Activated CD4-positive, alpha-beta T cell treated with anti-CD3 and anti-CD28 coated beads, Interleukin-10, Interleukin-2, amounts not matched to agents 100 ng/mL and 50 ng/mL, durations not matched to agents 16 hours and 8 hours (primary cell): ENCODE measurements at places on chromosomes 4 and X.

- DNase-seq, result no peak
Measured at GRCh38 chr4:182717788-182718583, 199.2 kb downstream of the DCTD start.

DNA sequence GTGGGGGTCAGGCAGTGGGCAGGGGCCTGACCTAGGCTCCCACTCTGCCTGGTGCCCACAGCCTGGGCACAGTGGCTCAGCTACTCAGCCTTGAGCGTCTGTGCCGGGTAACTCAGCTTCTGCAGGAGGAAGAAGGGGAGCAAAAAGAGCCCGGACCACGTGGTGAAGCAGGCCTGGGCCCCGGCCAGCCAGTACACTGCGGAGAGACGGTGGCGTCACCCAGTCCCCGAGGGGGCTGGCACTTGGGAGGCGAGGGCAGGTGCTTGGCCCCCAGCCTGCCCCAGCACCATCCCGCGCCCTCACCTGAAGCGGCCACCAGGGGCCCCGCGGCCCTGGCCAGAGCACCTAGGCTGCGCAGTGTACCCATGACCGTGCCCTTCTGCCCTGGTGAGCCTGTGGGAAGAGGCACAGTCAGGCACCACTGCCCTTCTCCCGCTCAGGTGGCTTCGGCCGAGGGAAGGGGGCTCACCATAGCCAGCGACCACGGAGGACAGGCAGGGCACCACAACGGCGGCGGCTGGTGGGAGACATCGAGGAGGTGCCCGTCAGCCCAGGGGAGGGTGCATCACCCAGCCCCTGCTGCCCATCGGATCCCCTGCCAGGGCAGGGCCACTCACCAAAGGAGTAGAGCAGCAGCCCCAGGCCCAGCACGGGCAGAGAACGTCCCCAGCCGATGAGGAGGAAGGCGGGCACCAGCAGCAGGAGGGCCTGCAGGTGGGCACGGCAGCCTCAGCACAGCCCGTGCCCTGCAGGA lies 32.3 kb downstream of the NOP14 start:
- no peak for DNase-seq

- DNase-seq, result peak; percentile 76
Measured at GRCh38 chrX:70508296-70508911, 63.8 kb downstream of the DLG3 start.

- DNase-seq, result no peak
Measured at GRCh38 chrX:111182997-111183396, 87.0 kb downstream of the PAK3 start.

DNA sequence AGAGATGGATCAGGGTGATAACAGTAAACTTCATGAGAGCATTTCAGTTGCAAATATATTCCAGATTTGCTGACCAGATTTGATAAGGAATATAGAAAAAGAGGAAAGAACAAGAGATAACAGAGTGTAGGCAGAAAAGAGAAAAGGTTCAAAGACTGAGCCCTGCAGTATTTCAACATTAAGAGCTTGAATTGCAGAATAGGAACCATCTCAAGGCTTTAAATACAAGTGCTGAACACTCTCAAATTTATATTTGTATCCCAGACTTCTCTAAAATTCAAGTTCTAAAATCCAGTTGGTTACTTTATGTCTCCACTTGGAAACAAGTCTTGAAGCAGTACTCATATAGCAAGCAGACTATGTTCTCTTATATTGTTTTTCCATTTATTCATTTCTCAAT lies 9.7 kb upstream of the MYOZ2 start:
- DNase-seq, result no peak

DNA sequence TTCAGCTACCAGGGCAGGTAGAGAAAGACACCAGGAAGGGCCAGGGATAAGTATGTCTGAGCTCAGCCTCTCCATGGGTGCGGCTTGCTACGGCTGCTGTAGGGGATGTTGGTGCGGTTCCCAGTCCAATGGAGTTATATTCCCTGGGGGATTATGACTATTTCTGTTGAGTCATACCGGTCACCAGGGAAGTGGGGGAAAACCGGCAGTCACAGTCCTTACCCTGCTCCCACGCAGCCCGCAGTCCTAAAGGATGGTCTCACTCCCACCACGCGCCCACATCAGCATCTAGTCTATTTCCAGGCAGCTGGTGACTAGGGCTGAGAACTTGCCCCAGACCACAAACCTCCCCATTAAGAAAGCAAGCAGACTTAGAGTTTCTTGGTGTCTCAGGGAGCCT lies 191.6 kb downstream of the VEGFC start:
- no peak for DNase-seq

- no peak for DNase-seq
Measured at GRCh38 chr4:94516999-94517398, 65.3 kb downstream of the PDLIM5 start.

GRCh38 chr4:157739242-157739641 lies 433.6 kb downstream of the GASK1B start:
- no peak for DNase-seq

DNA sequence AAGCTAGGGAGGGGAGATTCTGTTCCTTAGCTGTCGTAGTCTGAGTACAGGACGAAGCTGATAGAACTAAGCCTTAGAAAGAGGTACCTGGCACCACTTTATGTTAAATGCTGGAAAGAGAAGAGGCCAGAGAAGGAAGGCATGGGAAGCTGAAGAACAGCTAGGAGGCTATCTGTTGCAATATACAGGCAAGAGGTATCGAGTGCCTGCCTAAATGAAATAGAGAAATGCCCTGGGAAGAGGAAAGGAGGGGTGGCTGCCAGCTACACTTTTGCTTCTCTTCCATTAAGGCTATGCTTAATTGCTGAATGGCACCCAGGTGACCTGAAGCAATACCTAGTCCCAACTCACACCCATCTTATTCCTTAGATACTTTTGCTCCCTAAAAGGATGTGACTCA lies 380.4 kb upstream of the FGF13 start:
- no peak for DNase-seq

- DNase-seq, result no peak
Measured at GRCh38 chrX:150334981-150335380, 28.1 kb upstream of the MAMLD1 start.

GRCh38 chr4:152107736-152108500 lies 347.1 kb upstream of the GATB start:
- DNase-seq, result no peak

DNA sequence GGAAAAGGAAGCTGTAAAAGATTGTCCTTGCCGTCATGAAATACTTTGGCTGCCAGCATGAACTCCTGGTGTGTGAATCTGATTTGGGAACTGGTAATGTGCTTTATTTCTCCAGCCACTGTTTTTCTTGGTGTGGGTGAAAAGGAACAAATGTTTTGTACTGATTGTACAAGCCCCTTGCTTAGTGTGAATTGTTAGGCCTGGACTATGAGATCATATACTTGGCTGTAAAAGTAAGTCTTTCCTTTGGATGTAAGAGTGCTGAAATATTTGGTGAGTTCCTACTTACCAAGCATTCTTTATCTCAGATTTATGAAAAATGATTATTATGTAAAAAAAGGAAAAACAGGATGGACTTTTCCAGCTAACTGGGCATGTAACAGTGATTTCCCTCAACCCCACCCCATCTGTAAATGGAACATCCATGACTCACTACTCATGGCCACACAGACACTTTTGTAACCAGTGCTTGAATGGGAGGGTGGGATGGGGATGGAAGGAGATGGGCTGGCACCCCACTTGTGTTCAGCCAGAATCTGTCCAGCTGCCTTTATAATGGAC lies 6.3 kb downstream of the FNIP2 start:
- DNase-seq, result no peak

- no peak for DNase-seq
Measured at GRCh38 chr4:168264903-168265302, 53.6 kb downstream of the DDX60 start.

GRCh38 chr4:55793479-55793878 lies 26.1 kb upstream of the EXOC1L start:
- DNase-seq, result no peak

DNA sequence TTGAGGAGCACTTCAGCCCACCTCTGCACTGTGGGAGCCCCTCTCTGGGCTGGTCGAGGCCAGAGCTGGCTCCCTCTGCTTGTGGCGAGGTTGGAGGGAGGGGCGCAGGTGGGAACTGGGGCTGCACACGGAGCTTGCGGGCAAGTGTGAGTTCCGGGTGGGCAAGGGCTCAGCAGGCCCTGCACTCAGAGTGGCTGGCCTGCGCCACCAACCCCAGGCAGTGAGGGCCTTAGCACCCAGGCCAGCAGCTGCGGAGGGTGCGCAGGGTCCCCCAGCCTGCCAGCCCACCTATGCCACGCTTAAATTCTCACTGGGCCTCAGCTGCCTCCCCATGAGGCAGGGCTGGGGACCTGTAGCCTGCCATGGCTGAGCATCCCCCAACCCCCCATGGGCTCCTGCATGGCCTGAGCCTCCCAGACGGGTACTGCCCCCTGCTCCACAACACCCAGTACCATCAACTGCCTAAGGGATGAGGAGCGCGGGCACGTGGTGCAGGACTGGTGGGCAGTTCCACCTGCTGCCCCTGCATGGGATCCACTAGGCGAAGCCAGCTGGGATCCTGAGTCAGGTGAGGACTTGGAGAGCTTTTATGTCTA lies 110.9 kb downstream of the SLC39A8 start:
- no peak for DNase-seq

DNA sequence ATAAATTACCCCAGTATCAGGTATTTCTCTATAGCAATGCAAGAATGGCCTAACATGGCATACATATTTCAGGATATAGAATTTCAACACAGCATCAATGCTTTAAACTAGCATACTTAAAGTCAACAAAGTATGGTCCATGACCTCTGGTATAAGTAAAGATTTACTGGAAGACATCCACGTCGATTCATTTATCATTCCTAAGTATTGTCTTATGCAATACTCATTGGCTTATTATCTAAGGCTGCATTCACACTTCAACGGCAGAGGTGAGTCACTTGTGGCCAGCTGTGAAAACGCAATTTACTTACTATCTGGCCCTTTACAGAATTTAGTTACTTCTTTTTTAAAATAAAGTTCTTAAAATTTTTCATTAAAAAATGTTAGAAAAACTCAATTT lies 42.6 kb downstream of the ADGRA3 start:
- DNase-seq, result no peak

DNA sequence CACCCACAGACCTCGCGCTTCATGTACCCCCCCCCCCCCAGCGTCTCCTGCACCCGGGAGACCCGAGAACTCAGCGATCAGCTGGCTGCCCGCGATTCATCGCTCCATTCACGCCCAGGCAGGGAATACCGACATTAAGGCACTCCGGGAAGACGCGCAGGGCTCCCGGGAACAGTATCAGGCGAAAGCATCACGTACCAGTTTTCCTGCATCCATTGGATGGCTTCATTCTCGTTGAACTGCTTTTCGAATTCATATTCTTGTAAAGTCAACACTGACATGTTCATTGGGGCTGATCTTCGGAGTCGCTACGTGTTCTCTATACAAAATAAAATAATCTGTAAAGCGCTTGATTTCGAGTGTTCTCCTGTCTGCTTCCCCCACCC lies 373 bp downstream of the ELOVL6 start:
- no peak for DNase-seq

DNA sequence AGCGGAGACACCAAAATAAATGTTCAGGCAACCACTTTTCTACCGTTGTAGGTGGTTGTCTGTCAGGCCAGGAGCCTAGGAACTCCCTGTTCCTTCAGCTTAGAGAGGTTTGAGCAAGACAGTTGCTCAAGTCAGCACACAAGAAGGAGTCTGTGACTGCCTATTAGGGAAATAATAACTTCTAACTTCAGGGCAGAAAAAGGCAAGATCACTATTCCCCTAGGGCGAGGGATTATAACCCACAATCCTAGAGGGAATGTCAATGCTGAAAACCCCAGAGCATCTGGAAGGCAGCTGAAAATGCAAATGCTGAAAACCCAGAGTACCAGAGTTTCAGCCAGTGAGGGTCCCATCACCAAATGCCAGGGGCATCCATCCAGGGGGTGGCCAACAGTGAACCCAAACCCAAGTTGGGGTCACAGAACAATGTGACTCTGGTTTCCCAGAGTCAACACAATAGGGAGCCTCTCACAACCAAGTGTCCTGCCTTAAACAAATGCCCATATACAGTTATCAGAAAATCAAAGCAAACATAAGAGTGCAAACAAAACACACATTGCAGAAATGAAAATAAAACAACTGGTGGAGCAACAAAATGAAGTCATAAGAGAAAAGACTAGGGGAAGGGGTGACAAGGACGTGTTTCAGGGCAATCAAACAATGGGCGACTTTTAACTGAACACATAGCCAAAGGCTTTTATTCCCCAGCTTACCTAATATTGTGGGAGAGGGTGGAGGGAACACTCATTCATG lies 27.6 kb downstream of the MORF4L2 start:
- DNase-seq, result no peak

DNA sequence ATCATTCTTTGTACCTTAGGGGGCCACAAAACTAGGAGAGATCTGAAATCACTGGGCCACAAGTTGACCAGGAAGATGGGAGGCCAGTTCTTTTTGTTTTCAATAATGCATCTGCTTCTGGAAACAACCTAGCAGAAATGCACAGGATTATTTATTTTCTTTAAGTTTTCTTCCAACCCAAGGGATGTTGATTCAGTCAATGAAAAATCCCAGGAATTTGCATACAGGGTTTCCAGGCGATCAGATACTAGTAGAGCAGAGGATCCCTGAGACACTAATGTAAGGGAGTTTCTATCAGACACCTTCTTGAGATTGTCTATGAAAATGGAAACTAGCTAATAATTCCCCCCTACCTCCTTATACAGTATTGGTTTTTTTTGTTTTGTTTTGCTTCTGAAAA lies 7.4 kb downstream of the ATOH1 start:
- no peak for DNase-seq

GRCh38 chr4:111494971-111495370 lies 650.3 kb upstream of the FAM241A start:
- no peak for DNase-seq

DNA sequence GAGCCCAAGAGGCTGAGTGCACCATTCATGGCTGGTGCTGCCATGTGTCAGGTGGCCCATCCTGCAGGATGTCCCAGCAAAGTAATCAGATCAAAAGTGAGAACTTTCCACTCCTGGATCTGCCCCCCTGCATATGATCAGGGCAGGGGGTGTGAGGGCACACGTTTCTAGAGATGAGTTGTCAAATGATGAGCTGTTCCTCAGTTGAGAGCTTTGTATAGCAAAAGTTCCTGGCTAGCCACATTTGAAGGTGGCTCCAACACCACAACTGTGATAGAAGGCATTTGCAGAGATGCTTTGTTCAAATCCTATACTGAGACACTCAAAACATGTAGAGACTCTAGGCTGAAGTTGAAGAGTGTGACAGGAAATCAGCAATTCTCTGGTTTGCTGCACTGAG lies 501.8 kb downstream of the BCOR start:
- DNase-seq, result peak; percentile 26

DNA sequence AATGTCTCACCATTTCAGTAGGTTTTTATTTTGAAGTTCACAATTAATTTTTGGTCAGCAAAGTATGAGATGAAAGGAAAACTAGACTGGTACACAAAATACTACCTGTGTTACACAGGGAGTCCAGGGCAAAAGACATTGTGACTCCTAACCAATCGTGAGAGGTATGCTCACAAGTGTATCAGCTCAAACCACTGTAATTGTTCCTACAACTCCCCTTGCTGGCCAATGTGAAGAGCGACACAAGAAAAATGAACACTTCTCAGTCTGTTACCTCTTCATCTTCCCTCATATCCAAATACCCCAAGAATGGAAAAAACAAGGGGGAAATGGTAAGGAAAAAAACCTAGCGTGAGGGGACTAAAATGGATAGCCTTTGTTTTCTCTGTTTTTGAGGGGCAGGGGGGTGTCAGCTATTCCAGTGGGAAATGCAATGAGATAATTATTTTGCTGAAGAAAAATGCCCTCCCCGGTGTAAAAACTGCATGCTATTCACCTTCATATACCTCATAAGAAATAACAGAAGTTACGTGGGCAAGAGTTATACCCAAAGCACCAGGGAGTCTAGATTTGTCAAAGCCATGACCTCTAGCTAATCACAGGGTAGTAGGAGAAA lies 30.6 kb upstream of the NSUN7 start:
- DNase-seq, result peak; percentile 68
